Fibroblast of mammary gland (primary cell): ENCODE measurements at places on chromosomes 11 and 22.

DNA sequence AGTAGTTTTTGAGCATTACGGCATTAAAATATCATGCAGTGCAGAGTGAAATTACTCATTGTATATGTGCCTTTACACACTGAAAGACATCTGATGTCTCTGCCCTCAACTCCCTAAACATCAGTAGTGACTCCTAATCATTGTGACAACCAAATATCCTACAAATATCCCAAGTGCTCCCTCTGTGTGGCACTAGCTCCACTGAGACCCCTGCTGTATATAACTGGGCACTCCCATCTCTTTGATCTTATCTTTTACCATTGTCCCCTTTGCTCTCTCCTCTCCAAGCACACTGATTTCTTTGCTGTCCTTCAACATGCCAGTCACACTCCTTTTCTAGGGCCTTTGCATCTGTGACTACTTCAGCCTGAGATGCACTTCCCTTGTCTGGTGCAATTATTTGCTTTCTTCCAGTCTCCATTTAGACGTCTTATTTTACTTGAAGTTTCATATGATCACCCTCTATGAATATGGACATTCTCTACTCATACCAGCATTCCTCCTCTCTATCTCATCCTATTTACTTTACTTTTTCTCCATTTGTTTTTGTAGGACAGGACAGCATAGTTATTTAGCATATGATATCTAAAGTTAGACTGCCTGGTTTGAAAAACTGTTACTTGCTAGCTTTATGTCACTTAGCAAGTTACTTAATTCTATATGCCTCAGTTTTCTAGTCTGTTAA is 2.4 kb downstream of the SLC5A12 start:
- no peak for DNase-seq

GRCh38 chr22:23090457-23090835 is 20.1 kb downstream of the GNAZ start:
- no peak for DNase-seq

DNA sequence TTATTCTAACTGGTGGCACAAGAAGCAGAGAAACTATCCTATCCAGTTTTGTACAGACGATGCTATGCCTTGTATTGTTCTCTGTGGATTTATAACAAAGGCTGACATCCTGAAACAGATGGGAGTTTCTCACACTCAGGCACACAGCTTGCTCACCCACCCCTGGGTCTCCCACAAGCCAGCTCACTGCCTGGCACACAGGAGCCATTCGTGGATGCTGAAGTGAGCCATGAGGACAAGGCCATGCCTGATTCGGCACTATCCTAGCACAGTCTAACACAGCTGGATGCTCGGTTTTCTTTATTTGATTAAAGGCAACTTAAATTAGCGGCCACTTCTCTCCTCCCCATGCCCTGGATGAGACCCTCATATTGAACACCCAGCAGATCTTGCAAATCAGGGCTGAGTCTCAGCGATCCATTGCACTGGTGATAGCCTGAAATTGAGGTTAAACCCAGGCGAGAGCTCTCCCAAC is 25.7 kb upstream of the TMPRSS4 start:
- DNase-seq: no peak

DNA sequence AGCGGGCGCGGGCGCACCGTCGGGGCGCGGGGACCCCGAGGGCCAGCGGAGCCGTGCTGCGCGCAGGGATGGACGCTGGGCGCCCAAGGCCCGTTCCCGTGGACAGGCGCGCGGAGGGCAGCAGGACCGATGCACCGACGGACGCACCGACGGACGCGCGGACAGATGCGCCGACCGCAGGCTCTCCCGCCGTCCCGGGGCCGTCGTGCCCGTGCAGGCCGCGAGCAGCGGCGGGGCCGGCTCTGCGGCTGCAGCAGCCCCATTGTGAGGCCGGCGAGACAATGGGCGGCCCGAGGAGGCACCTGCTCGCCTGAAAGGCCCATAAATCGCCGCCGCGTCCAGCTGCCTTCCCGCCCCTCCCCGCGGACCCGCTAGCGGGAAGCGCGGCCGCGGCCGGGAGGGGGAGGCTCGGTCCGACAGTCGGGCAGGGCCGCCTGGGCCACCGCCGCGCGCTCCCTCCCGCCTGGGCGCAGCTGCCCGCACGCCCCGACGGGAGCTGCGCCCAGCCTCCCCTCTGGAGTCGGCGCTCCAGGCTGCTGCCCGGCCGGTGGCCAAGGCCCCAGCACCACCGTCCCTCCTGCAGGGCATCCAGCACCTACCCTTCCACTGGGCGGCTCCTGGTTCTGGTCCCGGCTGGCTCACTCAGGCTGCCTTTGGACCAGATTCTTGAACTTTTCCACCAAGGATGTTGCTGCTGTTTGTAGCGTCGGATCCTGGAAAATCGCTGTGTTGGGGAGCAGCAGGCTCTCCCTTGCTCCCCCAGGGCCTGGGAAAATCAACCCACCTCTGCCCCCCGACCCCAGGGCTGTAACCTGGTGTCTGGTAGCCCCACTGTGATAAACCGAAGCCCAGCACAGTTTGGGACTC is 15.8 kb downstream of the CDKN1C start:
- no peak for DNase-seq

- no peak for DNase-seq
Measured at GRCh38 chr11:84069048-84069447, 782.9 kb upstream of the CCDC90B start.

GRCh38 chr22:41023299-41023623 is 69.1 kb upstream of the EP300 start:
- DNase-seq: no peak

GRCh38 chr22:29039148-29039547 is 22.5 kb downstream of the C22orf31 start:
- DNase-seq: no peak

DNA sequence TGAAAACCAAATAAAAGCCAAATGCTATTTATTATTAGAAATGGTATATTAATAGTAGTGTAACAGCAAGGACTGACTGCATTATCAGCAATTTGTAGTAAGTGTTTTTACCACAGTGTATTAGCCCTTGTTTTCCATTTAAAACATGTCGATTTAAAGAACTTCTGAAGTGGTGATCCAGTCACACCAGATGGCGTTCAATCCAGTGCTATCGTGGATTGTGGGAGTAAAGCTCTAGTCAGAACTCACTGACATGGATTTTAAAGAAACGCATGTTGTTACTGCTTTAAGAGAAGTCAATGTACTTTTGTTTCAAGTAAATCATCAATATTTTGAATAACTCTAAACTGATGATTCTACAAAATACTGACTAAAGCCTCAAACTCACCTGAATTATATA is 51.1 kb downstream of the LARGE2 start:
- DNase-seq: no peak

DNA sequence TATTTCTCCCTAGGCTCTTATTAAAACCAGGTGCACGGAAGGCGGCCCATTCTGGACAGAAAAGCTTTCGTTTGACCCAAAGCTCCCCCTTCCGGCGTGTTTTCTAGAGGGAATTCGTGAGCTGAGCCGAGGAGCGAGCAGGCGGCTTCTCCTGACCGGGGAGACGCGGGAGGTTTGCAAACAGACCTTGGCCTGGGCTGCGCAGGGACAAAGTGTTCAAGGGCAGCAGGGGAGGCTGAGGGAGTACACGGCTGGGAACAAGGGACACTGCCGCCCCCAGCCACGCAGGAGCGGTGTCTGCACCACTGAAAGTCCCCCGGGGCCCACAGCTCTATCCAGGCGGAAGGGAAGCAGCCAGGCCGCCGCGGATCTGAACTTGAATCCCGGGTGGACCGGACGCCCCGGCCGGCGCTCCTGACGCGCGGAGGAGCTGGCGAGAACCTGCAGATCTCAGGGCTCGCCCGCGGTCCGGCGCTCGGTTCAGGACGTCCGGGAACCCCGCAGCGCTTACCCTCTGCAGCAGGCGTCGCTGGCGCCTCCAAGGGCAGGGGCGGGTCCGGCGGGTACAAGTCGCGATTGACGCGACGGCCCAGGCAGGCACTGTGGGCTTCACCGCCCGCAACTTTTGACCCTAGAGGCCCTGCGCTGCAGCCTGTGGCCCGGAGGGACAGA is 101.9 kb downstream of the WT1 start:
- DNase-seq: peak; percentile 48

DNA sequence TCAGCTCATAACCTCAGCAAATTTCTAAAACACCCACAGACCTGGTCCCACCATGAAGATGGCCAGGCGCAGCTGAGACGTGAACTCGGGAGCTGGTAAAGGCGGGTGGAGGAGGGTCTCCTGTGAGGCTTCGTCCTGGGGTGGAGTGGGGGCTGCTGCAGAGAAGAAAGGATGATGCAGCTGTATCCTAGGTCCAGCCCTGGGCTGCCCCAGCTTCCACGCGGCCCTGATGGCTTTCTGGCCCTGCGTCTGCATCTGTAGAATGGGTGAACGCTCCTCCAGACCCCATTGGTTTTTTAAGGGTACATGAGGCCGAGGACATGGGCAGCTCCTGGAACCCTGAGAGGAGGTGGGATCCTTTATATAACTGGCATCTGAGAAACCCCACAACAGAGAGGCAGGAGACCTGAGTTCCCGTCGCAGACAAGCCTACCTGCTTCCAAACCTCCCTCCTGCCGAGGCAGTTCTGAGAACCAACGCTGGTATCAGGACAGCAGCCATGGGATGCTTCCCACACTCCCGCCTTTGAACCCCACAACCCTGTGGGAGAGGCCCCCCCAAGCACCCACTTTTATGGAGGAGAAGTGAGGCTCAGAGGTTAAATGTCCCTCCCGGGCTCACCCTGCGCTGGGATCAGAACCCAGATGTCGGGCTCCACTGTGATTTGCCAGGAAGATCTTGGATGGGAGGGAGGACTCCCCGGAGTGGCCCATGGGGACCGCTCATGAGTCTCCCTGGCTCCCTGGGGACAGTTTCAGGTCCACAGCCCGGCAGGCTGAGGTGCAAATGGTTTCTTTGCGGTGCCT is 55.2 kb upstream of the FGF3 start:
- DNase-seq: no peak

- no peak for DNase-seq
Measured at GRCh38 chr11:64316672-64317324, 561 bp downstream of the TRMT112 start.

DNA sequence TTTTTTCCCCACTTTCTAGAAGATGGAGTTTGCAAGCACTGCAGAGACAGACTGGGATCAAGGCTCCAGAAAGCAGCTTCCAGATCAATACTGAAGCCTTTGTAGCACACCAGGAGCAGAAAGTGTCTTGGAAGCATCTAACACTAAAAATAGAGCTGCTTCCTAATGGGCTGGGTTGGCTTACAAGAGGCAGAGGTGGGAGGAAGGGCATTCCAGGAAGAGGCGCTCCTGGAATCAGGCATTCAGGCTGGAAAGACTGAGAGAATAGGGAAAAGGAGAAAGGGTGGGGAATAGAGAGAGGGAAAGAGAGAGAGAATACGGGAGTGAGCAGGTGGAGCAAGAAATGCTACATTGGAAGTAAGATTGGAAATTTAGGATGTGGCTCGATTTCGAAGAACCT is 395.9 kb downstream of the OPCML start:
- no peak for DNase-seq

GRCh38 chr11:59285716-59286260 is 72.9 kb upstream of the OR5AN1 start:
- DNase-seq: no peak

GRCh38 chr22:24068717-24069297 is 57.7 kb downstream of the CABIN1 start:
- no peak for DNase-seq

- peak; percentile 18 for DNase-seq
Measured at GRCh38 chr11:57639321-57640067, 10.2 kb downstream of the YPEL4 start.

DNA sequence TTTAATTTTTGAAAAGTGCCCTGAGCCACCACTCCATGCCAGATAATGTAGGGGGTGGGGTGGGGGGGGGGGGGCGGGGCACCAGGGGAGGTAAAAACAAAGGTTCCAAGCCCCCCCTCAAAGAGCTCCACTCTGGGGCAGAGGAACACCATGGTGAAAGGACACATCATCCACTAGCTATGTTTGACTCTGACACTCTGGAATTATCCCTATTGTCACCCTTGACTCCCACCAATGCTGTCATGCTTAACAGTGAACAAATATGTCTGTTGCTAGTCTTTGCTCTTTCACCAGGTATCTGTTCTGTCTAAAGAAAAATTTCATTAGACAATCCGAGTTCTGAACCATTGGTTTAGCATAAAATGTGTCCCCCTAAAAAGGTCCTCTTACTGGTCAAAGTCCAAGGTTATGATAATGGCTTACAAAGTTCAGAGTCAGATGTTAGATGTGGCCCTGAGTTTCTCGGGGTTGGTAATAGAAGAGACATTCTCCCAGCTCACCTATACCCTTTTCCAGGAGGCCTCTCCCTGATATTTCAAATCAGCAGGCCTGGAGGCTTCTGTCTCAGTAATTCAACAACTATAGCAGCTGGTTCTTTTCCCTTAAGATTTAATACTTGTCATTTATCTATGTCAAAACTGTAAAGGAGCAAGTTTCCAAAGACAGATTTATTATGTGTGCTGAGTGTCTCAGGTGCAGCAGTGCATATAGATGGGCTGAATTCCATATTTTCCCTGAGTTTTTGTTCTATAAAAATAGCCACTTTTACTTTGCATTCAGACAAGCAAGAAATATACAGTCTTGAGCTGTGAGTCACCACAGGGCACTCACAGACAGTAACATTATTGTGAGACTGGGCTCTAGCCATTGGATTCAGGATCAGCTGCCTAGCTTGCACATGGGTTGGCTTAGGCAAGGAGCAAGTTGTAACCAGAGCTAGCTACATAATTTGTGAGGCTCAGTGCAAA is 174.1 kb downstream of the CSNK2A3 start:
- peak; percentile 56 for DNase-seq

GRCh38 chr11:62925745-62926679 is 4.8 kb upstream of the CHRM1 start:
- no peak for DNase-seq

DNA sequence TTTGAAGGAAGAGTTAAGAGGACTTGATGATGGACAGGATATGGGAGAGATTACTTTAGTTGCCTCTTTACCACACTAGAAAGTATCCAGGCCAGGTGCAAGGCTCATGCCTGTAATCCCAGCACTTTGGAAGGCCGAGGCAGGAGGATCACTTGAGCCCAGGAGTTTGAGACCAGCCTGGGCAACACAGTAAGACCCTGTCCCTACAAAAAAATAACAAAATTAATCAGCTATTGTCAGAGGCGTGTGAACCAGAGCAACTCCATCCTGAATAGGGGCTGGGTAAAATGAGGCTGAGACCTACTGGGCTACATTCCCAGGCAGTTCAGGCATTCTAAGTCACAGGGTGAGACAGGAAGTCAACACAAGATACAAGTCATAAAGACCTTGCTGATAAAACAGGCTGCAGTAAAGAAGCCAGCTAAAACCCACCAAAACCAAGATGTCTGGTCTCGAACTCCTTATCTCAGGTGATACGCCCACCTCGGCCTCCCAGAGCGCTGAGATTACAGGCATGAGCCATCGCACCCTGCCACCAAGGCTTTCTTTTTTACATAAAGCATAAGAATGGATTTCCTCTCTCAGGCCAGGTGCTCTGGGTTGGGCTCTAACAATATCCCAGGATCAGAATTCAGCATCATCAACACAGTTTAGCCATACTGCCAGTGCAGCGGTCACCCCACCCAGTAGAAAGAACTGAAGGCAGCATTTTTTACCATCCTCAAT is 17.8 kb downstream of the PI4KA start:
- no peak for DNase-seq
